ENCODE measurements at places on chromosomes 12 and 14. TPM values are rescaled to one million over a fixed set of nuclear protein-coding genes. Genes with fewer than 3 reads are reported as not detected.
A peak's percentile ranks its signal among the peaks of the same experiment; 100 is the strongest.

The ARPC3 gene
- total RNA-seq: 411 TPM

The WSCD2 gene
- not detected for total RNA-seq

The BATF gene
- not detected for total RNA-seq

DNA sequence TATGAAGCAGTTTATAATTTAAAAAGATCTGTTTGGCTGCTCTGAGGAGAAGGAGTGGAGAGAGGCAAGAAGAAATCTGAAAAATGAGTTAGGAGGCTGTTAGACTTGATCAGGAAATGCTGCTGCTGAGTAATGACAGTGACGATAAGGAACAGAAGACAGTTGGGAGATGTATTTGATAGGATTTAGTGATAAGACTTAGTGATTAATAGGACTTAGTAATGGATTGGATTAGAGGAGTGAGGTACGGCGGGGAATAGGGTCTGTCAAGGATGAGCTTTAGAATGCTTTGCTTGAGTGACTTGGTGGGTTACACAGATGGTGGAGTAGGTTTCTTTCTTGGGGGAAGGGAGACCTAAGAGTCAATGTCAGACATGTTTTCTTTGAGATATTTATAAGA, 31.7 kb downstream of the UNC79 start:
- DNase-seq: no peak

GRCh38 chr14:100305324-100306100, 732 bp downstream of the SLC25A29 start:
- no peak for DNase-seq

GRCh38 chr12:113610698-113611097, 139.0 kb upstream of the LHX5 start:
- DNase-seq: no peak

DNA sequence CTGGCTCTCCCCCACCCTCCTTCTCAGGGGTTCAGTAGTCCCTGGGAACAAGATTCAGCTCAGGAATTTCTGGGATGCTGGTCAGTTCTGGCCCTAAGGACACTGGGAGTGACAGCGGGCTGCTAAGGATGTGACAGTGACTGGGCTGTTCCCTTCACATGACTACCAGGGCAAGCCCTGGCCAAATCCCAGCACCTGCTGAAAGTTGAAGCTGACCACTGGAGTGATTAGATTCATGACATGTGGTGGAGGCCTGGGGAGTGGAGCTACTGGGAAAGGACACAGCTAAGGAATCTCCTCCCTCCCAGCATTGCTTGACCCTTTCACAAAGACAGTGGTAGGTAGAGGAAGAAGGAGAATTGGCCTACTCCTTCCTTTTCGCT, 204.9 kb downstream of the DAD1 start:
- no peak for DNase-seq

GRCh38 chr12:65313719-65314317, 35.3 kb downstream of the MSRB3 start:
- peak; percentile 32 for DNase-seq

GRCh38 chr12:93638095-93638494, 39.1 kb upstream of the CRADD start:
- DNase-seq: no peak

DNA sequence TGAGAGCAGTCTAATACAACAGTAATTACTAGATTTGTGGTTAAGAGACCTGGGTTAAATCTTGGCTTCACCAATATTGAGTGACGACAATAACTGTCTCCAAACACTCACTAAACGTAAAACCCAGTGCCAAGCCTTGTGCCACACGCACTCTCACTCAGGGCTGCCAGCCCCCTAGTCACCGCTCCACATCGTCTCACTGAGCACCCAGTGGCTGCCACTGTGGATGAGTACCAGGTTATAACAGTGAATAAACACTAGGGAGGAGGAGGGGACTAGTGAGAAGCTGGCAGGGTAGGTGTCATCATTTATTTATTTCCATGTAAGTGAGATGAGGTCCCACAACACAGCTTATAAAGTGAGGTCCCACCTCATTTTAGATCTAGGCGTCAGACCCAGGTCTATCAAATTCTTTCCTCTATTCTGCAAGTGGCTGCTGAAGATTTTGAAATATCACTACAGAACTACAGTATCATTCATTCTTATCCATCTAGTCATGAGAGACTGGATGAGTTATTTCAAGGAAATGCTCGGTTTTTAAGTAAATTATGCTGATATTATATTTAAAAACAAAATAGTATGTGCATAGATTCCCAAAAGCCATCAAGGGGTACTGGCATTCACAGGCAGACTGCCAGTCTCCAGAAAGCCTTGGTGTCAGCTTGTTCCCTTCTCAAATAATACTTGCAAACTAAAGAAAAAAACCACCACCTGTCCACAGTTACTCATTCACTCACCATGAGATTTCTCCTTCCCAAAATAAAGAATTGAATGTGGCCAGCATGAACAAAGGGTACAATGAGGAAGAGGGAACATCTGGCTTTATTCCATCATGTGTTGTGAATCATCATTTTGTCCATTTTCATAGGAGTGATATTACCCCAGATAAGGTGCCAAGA, 84.0 kb downstream of the PTPN21 start:
- DNase-seq: no peak

DNA sequence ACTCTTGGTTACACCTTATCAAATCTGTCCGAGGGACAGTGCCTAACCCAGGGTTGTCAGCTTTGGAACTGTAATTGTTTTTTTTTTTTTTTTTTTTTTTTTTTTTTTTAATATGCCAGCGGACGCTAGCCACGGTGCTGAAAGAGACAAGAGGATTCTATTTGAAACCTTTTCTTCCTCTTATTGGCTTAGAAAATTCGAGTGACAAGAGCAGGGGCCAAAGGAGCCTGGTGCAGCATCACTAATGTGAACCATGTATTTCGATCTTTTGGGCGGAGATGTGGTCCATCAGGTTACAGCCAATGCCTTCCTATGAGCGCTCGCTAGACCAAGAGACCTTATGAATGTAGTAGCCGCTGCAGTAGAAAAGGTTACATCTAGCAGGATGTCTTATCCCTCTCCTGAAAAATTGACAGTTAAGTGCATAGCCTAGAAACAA, 922 bp downstream of the PTPRR start:
- peak; percentile 5 for DNase-seq

- no peak for DNase-seq
Measured at GRCh38 chr14:31388687-31389413, 31.5 kb downstream of the HEATR5A start.

GRCh38 chr12:94289461-94290312, 141.3 kb downstream of the PLXNC1 start:
- peak; percentile 68 for DNase-seq

- DNase-seq: no peak
Measured at GRCh38 chr14:75631453-75631831, 29.2 kb downstream of the ERG28 start.

DNA sequence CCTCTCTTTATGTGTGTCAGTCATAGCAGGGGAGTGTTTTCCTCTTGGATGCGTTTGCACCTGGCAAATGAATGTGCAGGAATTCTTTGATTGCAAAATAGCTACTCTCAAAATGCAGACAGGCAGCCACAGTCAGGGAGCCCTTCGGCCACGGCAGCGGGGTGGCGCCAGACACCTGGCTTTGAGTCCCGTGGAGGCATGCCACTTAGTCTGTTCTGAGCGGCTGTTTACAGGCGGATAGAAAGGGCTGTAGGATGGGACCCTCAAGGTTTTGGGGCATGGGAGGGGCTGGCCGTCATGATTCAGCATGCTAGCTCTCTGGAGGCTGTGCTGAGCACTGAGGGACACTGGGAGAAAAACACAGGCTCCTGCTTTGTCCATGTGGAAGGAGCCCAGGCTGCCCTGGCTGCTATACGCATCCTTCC, 117.1 kb downstream of the SLC25A47 start:
- peak; percentile 70 for DNase-seq

DNA sequence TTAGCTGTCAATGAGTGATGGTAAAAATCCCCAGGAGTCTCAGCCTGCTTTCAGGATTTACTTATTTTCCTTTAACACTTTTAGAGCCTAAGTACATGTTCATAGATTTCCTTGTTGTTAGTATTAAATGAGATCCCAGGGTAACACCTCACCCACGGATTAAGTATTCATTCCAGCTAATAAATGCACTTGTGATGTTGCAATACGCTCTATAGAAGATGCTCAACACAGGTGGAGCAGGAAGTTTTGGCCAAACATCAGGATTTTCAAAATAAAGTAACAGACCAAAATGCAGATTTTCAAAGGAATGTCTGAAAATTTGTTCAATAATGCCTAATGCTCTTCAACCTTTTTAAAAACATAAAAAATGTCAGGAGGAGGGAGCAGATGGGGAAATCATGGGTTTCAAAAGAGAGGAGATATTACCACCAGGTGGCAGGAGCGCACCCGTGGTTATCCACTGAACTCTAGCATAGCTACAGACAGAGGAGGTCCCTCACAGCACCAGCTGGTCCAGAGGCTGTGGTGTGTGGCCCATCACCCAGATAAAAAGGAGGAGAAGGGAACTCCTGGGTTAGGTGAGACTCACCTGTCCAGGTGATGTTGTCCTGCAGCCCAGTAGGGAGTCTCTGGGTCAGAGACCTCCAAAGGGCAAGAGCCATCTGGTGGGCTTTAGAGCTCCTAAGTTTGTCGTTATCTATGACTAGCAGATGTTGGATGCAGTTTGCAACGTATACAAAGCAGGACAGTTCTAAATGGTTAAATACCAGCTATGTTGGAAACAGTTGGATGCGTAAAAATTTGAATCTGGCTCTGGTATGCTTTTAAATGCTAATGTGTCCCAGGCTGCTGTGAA, 1158.4 kb upstream of the TMEM132C start:
- peak; percentile 70 for DNase-seq

DNA sequence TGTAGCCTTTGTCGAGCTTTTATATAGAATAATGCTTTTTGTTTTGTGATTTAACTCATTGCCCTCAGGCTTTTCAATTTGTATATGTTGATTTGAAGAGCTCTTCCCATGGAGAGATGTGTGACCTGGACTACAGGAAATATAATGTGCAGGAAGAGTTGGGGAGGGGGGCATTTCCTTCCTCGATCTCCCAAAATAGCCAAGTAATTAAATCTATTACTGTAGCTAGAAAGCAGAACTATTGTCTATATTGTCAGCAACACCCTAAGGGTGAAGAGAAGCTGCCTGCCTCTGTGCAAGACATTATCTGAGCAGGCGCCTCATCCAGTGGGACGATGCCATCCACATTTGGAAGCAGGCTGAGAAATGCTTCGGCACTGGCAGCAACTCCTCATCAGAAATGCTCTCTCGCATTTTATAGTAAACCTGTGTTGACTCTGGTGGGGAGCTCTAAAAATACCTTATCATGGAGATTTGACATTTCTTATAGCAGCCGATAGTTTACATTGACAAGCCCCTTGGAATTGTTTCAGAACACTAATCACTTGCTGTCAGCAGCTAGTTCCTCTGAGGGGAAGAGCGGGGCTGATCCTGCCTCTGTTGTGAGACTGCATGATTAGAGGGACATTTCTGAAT, 392.5 kb upstream of the RGS6 start:
- DNase-seq: no peak

- peak; percentile 55 for DNase-seq
Measured at GRCh38 chr14:77040741-77041653, 12.5 kb upstream of the IRF2BPL start.

DNA sequence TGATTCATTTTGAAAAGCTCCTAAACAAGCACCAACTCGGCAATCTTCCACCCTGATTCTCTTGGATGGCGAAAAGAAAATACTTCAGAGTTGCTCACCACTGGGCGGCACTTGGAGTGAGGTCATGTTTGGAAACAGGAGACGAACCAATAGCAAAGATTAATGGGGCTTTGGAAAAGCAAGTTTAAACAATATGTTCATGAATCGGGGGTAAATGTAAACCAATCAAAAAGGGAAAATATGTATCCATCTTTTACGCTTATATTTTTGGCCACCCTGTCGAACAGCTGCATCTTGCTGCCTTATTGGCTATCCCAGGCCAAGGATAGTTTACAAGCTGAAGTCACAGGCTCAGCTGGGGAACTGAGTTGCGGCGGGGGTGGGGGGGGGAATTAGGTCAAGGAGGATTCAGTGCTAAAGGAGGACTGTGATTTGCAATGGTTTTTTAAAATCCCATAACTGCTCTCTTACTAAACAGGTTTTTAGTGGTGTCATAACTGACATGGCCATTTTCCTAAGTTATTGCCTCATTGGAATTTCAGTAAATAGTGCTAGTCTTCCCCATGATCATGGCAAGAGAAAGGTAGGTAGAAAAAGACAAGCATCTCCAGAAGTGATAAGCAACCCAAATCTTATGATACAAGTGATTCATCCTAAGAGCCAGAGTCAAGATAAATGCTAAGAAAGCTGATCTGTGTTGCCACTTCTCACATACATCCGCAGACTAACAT, 210.6 kb downstream of the PHLDA1 start:
- DNase-seq: peak; percentile 65

DNA sequence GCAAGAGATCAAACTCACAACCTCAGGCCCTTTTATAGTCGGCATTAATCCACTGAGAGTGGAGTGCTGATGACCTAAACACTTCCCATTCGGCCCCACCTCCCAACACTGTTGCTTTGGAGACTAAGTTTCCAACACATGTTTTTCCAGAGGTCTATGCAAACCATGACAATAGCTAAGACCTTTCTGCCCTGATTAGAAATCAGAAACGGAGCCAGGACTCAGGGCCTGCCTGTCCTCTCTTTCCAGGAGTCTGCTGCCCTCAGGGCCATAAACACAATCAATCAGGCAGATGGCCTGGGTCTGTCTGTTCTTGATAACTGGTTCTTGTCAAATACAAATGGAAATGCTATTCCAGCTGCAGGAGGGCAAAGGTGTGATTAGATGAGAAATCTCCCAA, 97.2 kb upstream of the PSMC1 start:
- DNase-seq: no peak

- DNase-seq: no peak
Measured at GRCh38 chr12:108888031-108888430, 8.1 kb downstream of the DAO start.

DNA sequence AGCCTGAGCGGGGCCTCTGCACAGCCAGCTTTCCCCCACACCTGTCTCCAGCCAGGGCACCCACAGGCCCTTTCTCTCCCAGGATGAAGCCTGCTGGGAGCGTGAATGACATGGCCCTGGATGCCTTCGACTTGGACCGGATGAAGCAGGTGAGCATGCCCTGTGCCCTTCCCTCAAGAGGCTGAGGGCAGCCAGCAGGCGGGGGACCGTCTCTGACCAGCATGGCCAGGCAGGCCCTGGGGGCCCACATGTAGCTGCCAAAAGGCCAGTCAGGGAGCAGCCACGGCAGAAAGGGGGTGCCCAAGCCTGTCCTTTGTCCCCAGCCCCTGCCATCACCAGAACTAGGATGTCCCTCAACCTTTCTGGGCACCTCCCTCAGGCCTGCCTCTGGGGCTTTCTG, 18.3 kb downstream of the DEGS2 start:
- no peak for DNase-seq

DNA sequence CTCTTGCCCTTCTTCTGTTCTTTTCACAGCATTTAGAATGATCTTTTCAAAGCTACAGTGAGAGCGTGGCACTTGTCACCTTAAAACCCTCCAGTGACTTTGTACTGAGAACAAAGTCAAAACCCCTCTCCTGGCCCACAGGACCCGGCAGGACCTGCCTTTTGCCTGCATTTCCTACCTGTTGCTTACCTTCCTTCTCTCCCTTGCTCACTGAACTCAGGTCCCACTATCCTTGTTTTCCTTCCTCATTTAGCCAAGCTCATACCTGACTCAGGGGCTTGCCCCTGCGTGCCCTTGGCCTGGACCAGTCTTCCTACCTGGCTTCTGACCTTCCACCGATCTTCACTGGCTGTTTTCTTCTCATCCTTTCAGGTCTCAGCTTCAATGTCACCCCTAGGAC, 112.3 kb upstream of the PRMT8 start:
- no peak for DNase-seq

GRCh38 chr12:5230861-5231260, 187.2 kb downstream of the KCNA5 start:
- no peak for DNase-seq

All from A172 (cell line).